ENCODE measurements at places on chromosomes 3 and 15.

DNA sequence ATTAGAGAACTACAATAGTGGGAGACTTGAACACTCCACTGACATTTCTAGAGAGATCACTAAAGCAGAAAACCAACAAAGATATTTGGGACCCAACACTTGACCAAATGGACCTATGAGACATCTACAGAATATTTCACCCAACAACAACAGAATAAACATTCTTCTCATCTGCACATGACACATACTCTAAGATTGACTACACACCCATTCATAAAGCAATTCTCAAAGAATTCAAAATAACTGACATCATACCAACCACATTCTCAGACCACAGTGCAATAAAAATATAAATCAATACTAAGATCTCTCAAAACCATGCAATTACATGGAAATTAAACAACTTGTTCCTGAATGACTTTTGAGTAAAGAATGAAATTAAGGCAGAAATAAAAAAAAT lies 473.7 kb downstream of the LPP start:
- DNase-seq = no peak

- no peak for DNase-seq
These were observed 23.1 kb upstream of the P4HTM start for GRCh38 chr3:48966876-48967361.

- DNase-seq = no peak
These were observed 18.1 kb downstream of the METTL6 start for GRCh38 chr3:15409239-15409638.

- no peak for DNase-seq
These were observed 35.5 kb downstream of the NFKBIZ start for GRCh38 chr3:101884776-101885175.

DNA sequence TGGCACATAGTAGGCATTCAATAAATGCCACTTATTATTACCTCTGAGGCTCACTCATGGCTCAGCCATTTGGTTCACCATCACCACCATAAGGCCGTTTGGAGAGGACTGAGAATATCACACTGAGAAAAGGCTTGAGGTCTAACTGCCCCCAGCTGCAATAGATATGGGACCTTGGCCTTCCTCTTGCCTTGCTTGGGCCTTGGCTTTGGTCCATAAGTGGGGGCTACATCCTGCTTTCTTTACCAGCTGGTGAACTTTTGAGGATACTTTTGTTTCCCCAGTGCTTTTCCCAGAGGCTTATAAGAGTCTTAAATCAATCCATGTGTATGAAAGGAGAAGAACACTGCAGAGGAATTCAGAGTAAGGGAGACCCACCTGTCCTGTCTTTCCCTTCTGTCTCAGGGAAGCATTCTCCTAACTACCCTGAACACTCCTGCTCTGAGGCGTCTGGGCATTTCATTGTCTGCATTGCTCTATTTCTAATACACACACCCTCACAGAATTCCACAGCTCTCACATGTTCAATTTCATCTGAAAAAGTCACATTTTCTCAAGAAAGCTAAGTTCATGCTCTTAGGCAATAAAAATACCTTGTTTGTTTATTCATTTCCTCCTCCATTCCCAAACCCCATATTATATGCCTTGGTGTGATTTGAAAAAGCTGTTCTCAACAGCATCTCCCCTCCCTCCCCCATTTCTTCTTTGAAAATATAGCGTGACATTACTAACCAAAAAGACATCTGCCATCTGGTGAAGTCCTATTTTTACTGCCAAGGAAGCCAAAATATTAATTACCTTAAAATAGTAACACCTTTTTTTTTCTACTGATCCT lies 22.5 kb upstream of the KCNMB2 start:
- DNase-seq = no peak

- no peak for DNase-seq
These were observed 85.8 kb upstream of the SATB1 start for GRCh38 chr3:18510947-18511346.

GRCh38 chr3:105857601-105858000 lies 11.2 kb downstream of the CBLB start:
- DNase-seq = no peak

GRCh38 chr15:70160803-70161565 lies 63.3 kb upstream of the TLE3 start:
- no peak for DNase-seq

- DNase-seq = no peak
These were observed 69.4 kb downstream of the EPHB3 start for GRCh38 chr3:184630861-184631471.

- DNase-seq = no peak
These were observed 34.6 kb upstream of the SPRED1 start for GRCh38 chr15:38217788-38218609.

DNA sequence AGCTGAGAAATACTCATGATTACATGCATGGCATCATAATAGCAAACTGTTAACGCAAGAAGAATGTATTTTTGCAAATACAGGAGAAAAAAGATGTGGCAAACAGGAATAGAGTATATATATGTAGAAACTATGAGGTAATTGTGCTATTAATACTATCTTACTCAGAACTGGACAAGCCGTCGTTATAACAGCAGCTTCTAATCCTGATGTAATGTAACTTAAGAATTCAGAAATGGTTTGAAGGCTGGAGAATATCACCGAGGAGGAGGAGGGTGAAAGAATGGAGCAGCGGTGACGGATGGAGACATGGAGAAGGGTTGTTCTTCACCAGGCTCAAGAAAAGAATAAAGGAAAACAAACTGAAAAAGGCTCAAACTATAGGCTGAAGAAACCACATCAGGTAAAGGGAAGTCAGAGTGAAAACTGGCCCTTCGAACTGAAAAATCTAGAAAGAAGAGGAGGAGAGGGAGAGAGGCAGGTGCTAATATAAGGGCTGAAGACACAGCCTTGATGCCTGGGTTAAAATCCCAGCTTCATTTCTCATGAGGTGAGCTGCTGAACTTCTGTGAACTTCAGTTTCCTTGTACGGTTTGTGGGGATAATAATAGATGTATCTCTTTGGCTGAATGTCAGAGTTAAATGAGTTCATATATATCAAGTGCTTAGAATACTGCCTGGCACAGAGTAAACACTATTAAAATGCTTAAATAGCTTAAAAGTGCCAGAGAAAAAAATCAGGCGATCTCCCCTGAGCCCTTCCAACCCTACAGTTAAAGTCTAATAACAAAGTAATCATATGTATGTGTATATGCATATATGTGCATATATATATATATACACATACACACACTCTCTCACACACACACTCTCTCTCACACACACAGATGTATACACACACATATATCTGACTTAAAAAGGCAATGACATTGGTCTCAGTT lies 43.9 kb downstream of the GOLIM4 start:
- no peak for DNase-seq

- DNase-seq = no peak
These were observed 8.8 kb upstream of the CMC1 start for GRCh38 chr3:28232659-28233058.

DNA sequence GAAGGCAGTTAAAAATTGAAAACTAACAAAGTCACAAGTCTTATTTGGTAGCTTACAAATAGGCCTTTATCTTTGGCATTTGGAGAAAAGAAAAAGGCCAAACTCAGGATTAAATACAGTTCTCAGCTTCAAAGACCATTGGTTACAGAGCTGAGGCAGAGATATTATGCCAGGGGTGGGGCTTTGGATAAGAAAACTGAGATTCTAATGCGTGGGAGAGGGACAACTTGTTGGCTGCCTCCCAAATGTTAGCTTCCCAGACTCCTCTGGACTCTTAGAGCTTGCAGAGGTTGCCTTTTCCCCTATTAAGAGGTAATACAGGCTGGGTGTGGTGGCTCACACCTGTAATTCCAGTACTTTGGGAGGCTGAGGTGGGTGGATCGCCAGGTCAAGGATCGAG lies 231.8 kb downstream of the SQOR start:
- no peak for DNase-seq

GRCh38 chr3:37907906-37908305 lies 46.2 kb downstream of the CTDSPL start:
- DNase-seq = no peak

- DNase-seq = peak; percentile 78
These were observed at the start of gene ARL8B for GRCh38 chr3:5122030-5122740. Gene ARL8B, plus strand, starts transcription at chr3:5122292. Its CDS starts 174 bp downstream, at chr3:5122466.

DNA sequence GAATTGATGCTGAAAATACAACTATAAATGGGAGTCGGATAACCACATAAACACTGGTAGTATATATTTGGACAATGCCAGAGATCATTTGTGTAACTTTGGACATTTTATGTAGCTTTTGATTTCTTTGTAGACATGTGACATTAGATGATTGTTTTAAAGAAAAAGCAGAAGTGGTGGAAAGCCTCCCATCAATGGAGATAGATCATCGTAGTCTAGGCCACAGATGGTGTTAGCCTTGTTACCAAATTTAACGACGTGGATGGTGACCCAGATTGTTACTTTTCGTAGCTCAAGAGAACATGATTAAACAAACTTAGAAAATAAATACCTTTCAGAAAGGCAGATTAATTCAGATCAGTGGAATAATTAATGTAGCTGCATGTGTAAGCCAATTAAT lies 8.8 kb downstream of the CACNA1D start:
- no peak for DNase-seq

All from effector memory CD4-positive, alpha-beta T cell (primary cell).